ENCODE measurements at places on chromosomes 2 and 18. TPM values are rescaled to one million over a fixed set of nuclear protein-coding genes. Genes with fewer than 3 reads are reported as not detected.

GRCh38 chr2:96399342-96400048 is 63.9 kb downstream of the NCAPH start:
- H3K36me3 ChIP-seq, result no peaks in the 10 kb centered on the region
- no peak overlapping the region for H3K4me3 ChIP-seq
- no peak for DNase-seq
- H3K27me3 ChIP-seq, result no peaks in the 10 kb centered on the region
- no peaks in the 10 kb centered on the region for H3K4me1 ChIP-seq
- no peak overlapping the region for H3K27ac ChIP-seq

DNA sequence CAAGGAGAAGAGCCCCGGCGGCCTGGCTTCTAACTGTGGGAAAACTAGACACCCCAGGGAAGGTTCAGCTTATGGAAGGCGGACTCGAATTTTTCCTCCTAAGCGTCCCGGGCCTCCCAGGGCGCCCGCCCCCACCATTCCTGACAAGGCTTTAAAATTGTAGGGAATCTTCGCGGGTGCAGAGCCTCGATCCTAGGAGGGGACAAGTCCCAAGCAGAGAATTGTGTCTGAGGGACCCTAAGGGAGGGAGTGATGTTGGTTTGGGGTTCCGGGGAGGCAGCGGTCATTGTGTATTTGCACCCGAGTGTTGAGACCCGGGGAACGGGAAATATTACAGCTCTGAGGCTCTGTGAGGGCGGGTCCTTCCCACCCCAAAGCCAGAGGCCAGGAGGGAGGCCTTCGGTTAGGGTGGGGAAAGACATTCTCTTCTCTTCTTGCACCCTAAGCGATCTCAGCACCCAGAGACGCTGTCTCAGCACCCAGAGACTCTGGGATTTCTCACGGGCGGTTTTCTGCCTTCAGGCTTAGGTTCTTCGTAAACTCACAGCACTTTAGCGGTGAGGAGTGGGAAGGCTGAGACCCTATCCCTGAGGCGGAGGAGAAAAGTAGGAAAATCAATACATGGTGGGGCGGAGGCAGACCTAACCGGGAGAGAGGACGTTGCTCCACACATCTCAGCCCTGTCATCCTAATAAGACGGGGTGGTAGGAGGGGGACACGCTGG is 7.6 kb downstream of the OSR1 start:
- peaks cover 13% of the 10 kb centered on the region for H3K4me1 ChIP-seq
- no peak for DNase-seq
- no peaks in the 10 kb centered on the region for H3K27me3 ChIP-seq
- no peak overlapping the region for H3K27ac ChIP-seq
- H3K4me3 ChIP-seq, result peak overlapping the region; percentile 19

DNA sequence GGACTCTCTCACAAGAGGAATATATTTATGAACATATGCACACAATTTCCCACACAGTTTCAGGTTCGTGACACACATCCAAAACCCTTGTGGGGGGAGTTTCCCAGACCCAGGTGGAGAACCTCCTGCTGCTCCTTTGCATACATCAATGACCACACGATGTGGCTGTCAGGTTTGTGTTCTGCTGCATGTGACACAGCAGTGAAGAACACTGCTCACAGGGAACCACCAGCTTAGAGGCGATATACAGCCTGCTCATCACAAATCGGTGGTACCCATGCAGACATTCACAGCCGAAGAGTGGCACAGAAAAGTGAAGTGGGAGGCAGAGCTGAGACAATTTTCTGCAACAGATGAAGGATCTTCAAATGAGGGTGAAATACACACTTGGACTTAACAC is 175.6 kb upstream of the ZFP36L2 start:
- H3K36me3 ChIP-seq, result no peaks in the 10 kb centered on the region
- no peaks in the 10 kb centered on the region for H3K27me3 ChIP-seq
- no peak overlapping the region for H3K27ac ChIP-seq
- DNase-seq, result no peak
- no peak overlapping the region for H3K4me3 ChIP-seq

DNA sequence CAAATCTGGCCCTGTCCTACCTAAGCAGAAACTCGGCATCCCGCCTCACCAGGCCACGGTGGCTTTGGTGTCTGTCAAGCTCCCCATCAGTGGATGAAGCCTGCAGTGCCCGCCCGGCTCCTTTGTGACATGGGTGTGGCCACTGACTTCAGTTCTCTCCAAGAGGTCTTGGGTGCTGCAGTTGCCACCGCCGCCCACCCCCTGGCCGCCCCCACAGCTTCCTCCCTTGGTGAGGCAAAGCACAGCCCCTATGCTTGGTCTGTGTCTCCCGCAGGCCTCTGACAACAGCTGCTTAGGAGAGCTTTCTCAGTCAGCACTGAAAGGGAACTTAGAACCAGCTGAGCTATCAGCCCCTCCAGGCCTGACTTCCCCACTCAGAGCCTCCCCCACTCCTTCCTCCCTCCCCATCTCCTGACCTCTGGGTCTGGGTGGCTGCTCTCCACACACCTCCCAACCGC is 22.9 kb upstream of the GPR55 start:
- no peaks in the 10 kb centered on the region for H3K4me1 ChIP-seq
- no peak overlapping the region for H3K4me3 ChIP-seq
- no peaks in the 10 kb centered on the region for H3K27me3 ChIP-seq
- no peak overlapping the region for H3K27ac ChIP-seq

DNA sequence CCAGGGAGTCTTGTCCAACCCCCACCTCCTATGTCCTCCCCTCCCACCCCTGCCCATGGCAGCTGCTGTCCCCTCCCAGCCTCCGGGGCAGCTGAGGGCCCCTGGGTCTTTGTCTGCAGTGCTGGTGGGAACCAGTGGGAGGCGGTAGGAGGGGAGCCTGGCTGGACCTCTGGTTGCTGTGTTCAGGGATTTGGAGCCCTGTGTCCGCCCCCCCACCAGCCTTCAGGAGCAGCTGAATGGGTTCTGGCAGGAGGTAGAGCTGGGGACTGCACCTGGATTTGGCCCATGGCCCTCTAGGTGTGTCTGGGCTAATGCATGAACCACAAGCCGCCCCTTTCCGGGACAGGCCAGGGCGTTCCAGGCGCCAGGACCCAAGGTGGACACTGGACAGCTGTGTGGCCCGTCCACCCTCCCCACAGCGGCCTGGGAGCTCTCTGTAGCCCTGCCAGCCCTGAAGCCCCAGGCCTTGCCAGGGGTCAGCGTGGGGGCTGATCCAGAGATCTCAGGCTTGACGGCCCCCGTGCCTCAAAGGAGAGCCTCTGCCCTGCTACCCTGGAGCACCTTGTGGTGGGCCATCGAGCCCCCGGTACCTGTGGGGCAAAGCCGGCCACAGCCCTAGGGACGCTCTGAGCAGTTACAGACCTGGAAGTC is 25.4 kb downstream of the GPC1 start:
- no peak overlapping the region for H3K27ac ChIP-seq
- DNase-seq, result peak; percentile 13
- no peaks in the 10 kb centered on the region for H3K4me1 ChIP-seq
- H3K4me3 ChIP-seq, result no peak overlapping the region

- no peak overlapping the region for H3K27ac ChIP-seq
- DNase-seq, result no peak
- no peaks in the 10 kb centered on the region for H3K36me3 ChIP-seq
- no peak overlapping the region for H3K4me3 ChIP-seq
- no peaks in the 10 kb centered on the region for H3K27me3 ChIP-seq
- H3K4me1 ChIP-seq, result peaks cover 32% of the 10 kb centered on the region
Observed at GRCh38 chr2:240231838-240232244, 91.4 kb upstream of the OTOS start.

- H3K27ac ChIP-seq, result no peak overlapping the region
- H3K4me3 ChIP-seq, result no peak overlapping the region
- no peaks in the 10 kb centered on the region for H3K36me3 ChIP-seq
- no peaks in the 10 kb centered on the region for H3K27me3 ChIP-seq
- DNase-seq, result no peak
Observed at GRCh38 chr2:191355170-191355758, 110.1 kb downstream of the MYO1B start.

DNA sequence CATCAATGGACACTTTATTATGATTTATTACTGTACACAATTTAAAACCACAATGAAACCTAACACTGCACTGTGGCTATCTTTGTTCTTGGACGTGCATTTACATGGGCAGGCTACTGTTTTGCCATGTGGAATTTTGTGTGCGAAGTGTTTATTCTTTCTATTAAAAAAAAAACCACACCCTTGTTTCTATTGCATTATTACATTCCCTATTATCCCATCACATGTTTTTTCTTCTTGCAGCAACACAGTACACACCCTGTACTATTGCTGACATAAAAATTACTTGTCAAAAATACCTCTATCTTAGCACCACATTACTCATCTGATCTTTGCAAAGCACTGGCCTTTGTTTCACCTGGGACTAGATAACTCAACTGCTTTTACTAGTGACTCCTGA is 1.5 kb downstream of the RNF152 start:
- no peak for DNase-seq
- no peaks in the 10 kb centered on the region for H3K36me3 ChIP-seq
- H3K4me3 ChIP-seq, result no peak overlapping the region

GRCh38 chr2:174009488-174010223 is 44.5 kb upstream of the SP3 start:
- no peak overlapping the region for H3K27ac ChIP-seq
- no peak overlapping the region for H3K4me3 ChIP-seq
- peaks cover 13% of the 10 kb centered on the region for H3K4me1 ChIP-seq
- H3K36me3 ChIP-seq, result no peaks in the 10 kb centered on the region

GRCh38 chr2:27989149-27989548 is 98.6 kb downstream of the BABAM2 start:
- H3K4me3 ChIP-seq, result no peak overlapping the region
- no peaks in the 10 kb centered on the region for H3K36me3 ChIP-seq
- no peak for DNase-seq

GRCh38 chr2:44943031-44943692 is 1.7 kb downstream of the SIX3 start:
- H3K27me3 ChIP-seq, result peaks cover 77% of the 10 kb centered on the region
- H3K4me3 ChIP-seq, result no peak overlapping the region
- H3K36me3 ChIP-seq, result no peaks in the 10 kb centered on the region
- H3K4me1 ChIP-seq, result peaks cover 18% of the 10 kb centered on the region
- DNase-seq, result no peak

DNA sequence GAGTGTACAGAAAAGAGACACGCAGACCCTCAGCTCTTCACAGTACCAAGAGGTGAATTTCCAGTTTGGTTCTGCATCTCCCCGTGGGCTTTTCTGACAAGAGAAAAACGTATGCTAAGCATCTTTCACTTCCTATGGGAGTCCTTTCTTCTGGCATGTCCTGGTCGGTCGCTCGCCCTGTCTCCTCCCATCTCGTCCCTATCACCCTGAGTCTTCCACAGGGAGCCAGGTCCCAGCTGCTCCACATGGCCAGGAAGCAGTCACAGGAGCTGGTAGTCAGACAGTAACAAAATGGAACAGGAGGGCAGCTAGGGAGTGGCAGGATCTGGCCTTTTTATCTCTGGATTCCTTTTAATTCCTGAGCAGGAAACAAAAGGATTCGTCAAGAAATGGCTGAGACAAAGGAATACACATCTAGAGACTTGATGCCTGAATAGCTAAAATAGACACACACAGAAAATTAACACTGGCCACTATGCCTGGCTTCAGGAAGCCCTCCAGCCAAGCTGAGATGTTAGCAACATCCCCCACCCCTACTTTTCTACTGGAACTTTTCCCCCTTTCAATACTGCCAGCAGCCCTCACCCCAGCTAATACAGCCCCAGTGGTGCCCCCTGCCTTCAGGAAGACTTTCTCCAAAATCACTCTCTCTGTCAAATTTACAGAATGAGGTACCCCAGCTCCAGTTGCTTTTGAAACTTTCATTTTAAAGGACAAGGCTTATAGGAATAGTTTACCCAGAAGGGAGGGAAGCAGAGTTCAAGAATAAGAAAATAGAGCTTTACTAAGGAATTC is 136.1 kb downstream of the DNER start:
- no peaks in the 10 kb centered on the region for H3K27me3 ChIP-seq
- no peak overlapping the region for H3K4me3 ChIP-seq
- H3K36me3 ChIP-seq, result no peaks in the 10 kb centered on the region

GRCh38 chr2:102258386-102259074 is 52.8 kb upstream of the IL1RL1 start:
- no peaks in the 10 kb centered on the region for H3K36me3 ChIP-seq
- no peak for DNase-seq
- no peak overlapping the region for H3K4me3 ChIP-seq
- peak overlapping the region; percentile 77 for H3K27ac ChIP-seq

GRCh38 chr2:16862471-16862870 is 196.8 kb upstream of the CYRIA start:
- no peaks in the 10 kb centered on the region for H3K36me3 ChIP-seq
- H3K4me1 ChIP-seq, result no peaks in the 10 kb centered on the region

DNA sequence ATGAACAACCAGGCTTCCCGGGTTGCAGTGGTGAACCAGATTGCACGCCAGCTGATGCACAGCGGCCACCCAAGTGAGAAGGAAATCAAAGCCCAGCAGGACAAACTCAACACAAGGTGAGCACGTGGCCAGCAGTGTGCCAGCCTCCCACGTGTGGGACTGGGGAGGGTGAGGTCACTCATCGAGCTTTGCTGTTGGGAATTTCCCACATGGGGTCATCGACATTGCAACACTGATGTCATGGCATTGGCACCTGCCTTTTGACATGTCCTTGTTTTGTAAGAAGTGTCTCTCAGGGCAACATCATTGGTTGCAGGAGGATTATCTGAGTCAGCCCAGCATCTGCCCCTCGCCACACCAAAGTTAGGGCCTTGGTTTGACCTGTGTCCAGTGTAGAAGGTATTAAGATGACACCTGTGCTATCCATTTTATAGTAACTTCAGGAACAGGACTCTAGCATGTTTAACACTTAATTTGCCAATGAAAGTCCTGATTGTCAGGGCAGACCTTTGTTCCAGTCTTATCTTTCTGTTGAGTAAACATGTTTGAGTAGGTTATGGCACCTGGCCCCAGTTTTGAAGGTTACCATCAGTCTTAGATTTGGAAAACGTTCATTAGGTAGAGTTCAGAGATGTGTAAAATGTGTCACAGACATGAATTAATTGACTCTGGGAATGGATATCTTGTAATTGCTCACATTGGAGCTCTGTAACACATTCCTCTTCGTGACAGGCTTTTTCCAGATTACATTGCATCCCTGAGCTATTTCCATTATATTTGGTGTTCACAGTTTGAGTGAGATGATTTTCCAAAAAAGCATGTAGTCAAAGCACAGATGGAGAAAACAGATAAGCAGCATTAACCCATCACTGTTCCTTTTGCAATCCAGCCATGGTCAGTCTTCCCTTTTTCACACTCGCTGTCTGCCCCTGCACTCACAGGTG is 93.3 kb upstream of the EML6 start:
- peak; percentile 42 for DNase-seq
- H3K27ac ChIP-seq, result peak overlapping the region; percentile 80
- H3K27me3 ChIP-seq, result no peaks in the 10 kb centered on the region
- no peaks in the 10 kb centered on the region for H3K36me3 ChIP-seq

- H3K27ac ChIP-seq, result peak overlapping the region; percentile 25
- no peaks in the 10 kb centered on the region for H3K27me3 ChIP-seq
- H3K4me3 ChIP-seq, result no peak overlapping the region
- DNase-seq, result no peak
- peaks cover 12% of the 10 kb centered on the region for H3K4me1 ChIP-seq
Observed at GRCh38 chr2:150165988-150166312, 321.5 kb downstream of the RND3 start.

CAPN13 gene
- 0.53 TPM for total RNA-seq

SPHKAP gene
- total RNA-seq, result not detected

MC5R gene
- total RNA-seq, result not detected

REG3G gene
- total RNA-seq, result not detected

CNNM4 gene
- 20.1 TPM for total RNA-seq

CNTNAP5 gene
- not detected for total RNA-seq

CRACDL gene
- total RNA-seq, result 18.2 TPM
